Activated naive CD4-positive, alpha-beta T cell (primary cell): ENCODE measurements at places on chromosomes 12 and 14.

- no peak for DNase-seq
These were observed 8.2 kb upstream of the ZNF410 start for GRCh38 chr14:73878436-73878835.

DNA sequence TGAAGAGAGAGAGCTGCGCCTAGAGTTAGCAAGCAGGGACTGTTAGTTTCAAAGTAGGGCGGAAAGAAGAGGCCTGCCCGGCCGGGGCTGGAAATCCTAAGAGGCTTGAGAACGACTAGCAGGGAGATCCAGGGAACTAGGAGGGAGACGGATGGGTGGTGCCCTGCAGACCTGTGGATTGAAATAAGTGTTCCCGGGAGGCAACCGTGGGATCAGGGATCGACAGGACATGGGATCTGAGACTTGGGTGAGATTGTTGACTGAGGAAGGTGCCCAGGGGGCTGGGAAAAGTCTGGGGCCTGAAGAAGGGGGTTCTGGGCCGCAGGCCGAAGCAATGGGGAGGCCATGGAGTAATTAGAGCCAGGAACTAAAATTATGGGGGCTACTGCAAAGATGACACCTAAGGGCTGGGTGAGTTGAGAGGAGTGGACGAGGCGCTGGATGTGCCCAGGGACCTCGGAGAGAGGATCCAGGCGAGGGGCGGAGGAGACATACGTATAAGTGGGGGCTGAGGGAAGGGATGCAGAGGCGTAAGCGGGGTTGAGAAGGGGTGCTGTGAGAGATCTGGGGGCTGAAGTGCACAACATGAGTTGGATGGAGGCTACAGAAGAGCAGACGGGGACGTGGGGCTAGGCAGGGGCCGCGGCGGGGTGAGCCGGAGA lies 635 bp downstream of the LTA4H start:
- no peak for DNase-seq

- no peak for DNase-seq
These were observed 7.6 kb downstream of the YBX3 start for GRCh38 chr12:10715491-10715890.

DNA sequence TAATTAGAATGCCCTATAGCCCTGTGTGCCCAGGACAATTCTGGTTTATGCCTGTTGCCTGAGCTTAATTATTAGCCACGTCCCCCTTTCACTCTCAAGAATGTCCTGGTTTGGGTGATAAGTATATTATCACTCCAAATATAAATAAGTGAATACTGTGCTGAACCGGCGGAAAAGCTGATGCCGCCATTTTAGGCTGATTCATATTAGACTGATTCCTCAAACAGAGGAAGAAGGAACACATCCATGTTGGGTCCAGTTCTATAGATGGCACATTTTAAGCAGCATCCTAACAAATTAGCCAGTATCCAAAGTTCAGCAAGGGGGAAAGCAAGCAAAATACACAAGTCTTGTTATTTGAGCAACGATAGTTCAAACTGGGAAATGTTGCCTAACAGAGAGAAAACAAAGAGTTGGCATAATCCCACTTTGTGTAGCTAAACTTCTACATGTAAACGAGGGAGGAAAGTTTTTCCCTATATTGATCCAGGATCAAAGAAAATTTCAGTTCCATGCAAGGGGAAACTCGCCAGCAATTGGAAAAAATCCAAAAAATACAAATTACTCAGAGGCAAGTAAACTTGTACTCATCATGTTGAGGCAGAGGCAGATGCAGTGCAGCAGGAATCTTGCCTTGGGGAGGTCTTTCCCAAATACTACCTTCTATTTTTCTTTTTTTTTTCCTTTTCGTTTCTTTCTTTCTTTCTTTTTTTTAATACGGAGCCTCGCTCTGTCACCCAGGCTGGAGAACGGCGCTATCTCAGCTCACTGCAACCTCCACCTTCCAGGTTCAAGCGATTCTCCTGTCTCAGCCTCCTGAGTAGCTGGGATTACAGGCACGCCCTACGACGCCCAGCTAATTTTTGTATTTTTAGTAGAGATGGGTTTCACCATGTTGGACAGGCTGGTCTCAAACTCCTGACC lies 96.2 kb downstream of the ITPR2 start:
- DNase-seq = no peak

DNA sequence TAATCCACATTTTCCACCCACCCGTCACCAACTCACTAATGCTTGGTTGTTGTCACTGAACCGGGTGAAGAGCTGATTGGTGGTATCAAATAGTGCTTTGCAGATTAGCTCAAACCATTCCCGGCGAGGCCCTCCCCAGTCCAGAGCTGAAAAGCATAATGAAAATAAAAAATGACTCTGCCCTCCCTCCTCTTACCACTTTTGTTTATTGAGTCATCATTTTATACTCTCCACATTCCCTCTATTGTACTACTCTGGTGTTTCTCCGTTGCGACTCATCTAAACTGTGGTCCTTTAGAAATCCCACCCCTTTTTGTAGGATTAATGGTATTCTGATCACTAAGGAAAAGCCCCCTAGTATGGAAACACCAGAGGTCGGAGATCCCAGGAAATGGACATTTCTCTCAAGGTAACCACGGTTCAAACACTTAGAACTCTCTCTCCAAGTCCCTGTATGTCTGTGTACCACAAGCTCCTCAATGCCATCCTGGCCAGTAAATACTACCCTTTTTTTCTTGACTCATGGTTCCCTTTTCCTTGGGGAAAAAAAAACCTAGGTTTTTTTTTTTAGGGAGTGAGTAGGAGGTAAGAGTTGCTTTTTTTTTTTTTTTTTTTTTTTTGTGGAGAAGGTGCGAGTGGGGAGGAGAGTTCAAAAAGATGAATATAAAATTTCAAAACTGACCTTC lies 42.0 kb downstream of the AREL1 start:
- DNase-seq = no peak

DNA sequence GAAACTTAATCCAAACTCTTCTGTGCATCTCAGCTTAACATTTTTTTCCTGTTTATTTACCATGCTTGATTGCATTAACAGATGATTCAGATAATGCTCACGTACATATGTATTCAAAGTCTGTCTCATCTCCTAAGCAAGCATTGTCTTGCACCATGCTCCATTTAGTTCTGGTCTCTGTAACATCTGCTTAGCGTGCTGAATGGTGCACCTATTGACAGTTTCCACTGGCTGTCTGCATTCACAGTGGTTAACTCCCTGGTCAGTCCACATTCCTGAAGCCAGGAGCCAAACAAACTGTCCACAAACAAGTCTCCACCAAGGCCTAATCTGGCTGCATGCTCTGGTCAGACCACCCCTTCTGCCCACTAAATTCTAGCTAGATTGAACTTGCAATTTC lies 83.9 kb downstream of the KNTC1 start:
- no peak for DNase-seq

- DNase-seq = no peak
These were observed 204.7 kb downstream of the BCL11B start for GRCh38 chr14:99067141-99067920.

DNA sequence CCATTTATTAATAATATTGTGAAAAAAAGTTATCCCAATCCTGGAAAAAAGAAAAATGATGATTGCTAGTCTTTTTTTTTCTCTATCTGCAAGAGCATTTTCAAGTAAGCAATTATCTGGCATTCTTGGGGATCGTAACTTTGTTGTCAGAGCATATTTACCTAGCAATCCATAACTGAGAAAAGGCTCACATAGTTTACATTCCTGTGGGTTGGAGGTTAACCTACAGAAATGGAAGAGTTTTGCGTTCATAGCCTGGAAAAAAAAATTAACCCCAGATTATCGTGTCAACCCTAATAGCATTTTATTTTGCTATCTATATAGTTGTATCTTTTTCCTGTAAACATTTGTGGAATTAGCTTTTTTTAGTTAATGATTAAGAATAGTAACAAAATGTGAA lies 292.3 kb downstream of the DAD1 start:
- no peak for DNase-seq

DNA sequence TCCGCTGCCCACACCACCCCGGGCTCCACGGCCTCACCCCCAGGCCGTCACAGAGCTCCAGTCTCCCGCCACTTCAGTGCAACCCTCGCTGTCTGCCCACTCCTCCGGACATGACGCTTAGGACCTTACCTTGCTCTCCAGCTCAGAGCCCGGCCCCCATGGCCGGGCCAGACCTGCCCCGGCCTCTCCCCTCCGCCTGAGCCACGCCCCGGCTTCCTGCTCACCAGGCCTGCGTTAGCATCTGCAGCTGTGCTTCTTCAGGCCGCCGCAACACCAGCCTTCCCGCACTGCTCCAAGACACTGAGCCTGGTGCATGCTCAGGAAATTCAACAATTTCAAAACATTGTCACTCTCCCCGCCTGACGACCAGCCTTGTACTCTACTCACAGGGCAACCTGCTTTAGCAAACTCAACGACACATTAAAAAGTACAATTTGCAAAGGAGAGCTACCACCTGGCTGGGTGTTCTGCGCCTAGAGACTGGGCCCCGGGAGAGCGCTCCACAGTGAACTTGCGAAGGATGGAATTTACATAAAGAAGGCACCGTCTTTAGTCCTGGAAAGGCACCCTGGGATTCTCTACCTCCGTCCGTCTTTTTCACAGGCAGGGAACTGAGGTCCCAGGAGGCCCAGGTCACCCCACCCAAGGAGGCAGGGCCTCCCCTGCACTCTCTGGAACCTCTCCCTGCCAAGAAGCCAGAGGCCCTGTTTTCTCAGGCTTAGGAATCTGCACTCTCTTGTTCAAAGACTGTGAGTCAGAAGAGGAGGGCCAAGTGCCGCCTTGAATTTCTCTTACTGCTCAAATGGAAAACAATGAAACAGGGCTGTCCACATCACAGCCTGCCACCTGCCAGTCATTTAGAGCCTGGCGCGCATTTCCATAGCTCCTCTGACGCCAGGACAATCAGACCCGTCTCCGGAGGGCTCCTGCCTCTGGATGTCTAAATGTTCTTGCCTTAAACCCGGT lies 51.3 kb downstream of the STX2 start:
- no peak for DNase-seq

- DNase-seq = no peak
These were observed 29.0 kb downstream of the PPFIBP1 start for GRCh38 chr12:27552886-27553560.

DNA sequence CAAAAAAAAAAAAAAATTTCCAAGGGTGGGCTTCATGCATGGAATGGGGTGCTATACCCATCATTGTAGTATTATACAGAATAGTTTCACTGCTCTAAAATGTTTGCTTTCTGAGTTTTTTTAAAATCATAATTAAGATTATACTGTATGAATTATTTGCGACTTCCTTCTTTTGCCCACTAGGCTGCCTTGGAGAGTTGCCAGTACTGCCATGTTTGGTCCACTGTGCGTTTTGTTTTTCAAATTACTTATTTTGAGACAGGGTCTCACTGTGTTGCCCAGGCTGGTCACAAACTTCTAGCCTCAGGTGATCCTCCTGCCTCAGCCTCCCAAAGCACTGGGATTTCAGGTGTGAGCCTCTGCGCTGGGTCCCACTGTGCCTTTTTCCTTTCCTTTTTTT lies 19.9 kb downstream of the PLBD2 start:
- no peak for DNase-seq

DNA sequence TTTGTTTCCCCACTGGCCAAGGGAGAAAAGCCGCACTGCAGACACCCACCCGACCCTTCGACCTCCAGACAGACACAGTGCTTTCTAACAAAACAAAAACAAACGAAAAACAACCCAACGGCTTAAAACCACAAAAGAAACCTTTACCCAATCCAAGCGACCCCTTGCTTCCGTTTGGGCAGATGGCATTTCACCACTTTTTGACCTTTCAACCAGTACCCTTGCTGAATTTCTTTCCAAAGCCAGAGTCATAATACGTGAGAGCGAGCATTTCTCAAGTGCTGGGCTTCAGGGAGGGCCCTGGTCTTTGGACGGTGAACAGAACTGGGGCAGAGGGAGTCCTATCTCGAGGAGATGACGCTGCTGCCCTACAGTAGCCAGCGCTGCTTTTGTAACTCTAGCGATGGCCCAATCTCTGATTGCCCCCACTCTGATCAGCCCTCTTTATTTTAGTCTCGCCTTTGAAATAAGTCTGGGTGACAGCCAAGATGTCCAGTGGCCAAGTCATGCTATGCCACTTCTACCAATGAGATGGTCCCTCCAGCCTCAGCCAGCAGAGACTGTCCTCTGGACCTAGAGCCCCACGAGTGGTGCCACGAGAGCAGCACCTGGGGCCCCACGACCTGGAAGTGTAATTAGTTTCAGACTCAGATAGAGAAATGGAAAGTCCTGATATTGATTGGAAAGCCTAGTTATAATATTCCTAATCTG lies 21.9 kb upstream of the ADIPOR2 start:
- no peak for DNase-seq

GRCh38 chr12:77204083-77204482 lies 138.7 kb upstream of the E2F7 start:
- DNase-seq = no peak

DNA sequence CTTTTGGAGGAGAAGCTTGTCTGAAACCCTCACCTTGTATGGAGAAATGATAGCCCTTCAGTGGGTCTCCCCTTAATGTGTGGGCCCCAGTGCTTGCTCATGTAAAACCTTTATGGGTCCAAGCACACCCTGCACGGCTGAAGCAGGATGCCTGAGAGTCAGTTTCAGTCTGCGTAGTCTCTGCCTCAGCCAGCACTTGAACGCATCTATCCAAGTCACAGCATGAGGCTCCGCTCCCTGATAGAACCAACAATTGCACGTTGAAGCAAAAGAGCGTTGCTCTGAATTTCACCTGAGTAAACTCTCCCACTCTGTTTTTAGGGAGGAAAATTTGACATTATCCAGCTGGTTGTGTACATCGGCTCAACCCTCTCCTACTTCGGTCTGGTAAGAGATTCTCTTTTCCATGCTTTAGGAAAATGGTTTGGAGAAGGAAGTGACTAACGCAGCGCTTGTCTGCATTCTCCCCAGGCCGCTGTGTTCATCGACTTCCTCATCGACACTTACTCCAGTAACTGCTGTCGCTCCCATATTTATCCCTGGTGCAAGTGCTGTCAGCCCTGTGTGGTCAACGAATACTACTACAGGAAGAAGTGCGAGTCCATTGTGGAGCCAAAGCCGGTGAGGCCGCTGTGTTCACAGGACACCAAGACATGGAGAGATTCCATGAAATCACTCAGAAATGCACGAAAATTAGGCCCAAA lies 33.0 kb upstream of the P2RX4 start:
- DNase-seq = no peak

GRCh38 chr12:25800101-25800500 lies 158.4 kb upstream of the RASSF8 start:
- no peak for DNase-seq

GRCh38 chr12:119008691-119009221 lies 27.4 kb downstream of the SRRM4 start:
- no peak for DNase-seq

DNA sequence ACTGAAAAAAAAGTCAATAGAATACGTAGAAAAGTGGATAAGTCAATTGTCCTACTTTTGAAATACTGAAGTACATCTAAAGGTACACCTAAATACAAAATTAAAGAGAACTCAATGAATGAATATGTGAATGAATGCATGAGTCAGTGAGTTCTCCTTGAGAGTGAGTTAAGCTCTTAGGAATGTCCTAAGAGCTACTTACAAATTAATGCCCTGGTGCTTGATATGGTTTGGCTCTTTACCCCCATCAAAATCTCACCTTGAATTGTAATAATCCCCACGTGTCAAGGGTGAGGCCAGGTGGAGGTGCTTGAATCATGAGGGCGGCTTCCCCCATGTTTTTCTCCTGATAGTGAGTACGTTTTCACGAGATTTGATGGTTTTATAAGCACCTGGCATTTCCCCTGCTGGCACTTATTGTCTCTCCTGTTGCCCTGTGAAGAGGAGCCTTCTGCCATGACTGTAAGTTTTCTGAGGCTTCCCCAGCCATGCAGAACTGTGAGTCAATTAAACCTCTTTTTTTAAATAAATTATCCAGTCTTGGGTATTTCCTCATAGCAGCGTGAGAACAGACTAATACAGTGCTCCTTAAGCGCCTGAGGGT lies 192.2 kb upstream of the ARHGAP5 start:
- DNase-seq = no peak
